ENCODE measurements at places on chromosomes 7 and 10.

GRCh38 chr7:43511029-43511428 is 71.9 kb upstream of the STK17A start:
- DNase-seq: no peak

DNA sequence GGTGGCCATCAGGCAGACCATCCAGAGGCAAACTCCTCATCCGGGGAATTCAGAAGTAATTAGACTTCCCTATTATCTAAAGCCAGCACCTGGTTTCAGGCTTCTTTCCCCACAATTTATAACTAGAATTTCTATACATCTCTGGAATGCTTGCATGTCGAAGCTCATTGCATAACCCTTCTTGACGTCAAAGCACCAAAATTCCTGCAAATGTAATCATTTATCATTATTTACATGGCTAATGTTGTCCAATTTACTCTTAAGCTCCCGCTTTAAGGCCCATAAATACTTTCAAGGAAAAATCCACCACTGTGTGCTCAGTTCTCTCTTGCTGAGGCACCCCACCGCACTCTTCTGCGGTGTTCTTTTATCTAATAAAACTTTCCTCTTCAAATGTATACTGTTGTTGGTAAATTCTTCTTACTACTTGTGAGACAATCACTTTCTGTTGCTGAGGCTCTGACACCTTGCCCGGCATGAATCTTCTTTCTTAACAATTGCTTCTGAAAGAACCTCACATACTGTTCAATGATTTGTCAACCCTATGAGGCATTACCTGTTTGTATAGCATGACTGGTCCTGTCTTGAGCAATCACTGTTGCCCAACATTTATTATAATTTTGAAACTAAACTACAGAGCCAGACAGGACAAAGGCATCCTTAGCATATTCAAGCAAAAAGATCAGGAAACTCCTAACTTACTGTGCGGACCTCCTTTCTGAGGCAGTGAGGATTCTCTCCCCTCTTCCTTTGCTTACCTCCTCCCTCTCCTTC is 17.4 kb upstream of the GPR141 start:
- no peak for DNase-seq

DNA sequence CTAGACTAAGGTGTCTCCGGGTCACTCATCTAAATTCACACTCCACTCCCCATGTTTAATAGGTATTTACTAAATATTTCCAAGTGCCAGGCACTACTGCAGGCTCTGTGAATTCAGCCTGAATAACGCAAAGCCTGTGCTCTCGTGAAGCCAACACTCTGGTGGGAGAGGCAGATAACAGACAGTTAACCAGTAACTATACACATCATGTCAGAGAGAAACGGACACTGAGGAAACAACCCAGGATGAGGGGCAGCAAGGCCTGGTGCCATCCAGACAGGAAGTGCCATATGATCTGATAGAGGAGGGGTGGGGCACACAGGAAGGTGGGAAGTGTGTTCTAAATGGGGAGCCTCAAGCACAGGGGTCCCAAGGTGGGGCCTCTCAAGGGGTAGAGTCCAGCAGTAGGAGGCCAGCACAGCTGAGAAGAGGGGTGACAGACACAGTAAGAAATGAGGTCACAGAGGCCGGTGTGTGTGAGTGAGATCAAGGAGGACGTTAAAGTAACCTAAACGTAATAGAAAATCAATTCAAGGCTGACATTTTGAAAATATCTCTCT is 85.3 kb downstream of the LARP4B start:
- DNase-seq: no peak

- no peak for DNase-seq
Observed at GRCh38 chr7:80940539-80941207, 21.8 kb upstream of the SEMA3C start.

DNA sequence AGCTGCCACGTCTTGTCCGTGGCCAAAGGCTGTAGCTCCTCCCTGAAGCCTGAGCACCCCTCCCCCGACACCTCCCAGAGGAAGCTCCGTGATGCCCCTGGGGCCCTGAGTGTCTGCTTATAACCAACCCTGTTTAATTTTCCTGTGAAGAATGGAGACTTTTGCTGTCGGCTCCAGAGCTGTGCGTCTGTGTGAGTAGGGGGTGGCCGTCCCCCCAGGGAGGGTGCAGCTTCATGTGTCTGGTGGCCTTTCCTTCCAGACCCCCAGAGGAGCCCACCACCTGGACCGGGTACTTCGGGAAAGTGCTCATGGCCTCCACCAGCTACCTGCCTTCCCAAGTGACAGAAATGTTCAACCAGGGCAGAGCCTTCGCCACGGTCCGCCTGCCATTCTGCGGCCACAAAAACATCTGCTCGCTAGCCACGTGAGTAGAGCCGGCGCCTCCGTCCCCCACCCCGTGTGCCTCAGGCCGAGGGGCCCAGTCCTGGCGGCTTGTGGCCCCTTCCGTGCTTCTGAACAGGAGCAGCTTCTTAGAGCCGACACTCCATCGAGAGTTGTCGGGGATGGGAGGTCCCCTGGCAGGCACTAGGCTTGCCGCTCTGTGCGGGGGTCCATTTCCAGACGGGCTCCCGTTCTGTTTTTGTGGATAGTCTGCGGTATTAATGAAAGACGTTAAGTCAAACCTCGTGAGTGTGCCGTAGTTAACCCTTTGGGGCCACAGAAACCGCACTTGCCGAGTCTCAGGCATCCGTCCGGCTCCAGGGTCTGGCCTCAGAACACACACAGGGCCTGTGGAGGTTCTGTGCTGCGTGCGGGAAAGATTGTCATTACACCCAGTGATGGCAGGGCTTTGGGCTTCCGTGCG is 37.1 kb downstream of the WIPI2 start:
- DNase-seq: no peak

DNA sequence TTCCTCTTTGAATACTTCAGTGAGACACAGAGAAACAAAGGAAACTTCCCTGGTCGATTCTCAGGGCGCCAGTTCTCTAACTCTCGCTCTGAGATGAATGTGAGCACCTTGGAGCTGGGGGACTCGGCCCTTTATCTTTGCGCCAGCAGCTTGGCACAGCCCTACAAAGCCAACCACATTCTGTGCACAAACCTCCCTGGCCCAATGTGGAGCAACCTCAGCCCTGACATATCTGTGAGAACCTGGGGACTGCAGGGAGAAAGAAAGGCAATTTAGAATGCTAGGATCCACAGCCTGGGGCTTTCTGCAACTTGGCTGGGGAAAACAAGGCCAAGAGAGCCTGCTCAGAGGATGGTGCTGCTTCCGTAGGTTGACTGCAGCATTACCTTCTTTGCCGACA is 63.5 kb upstream of the PRSS58 start:
- DNase-seq: no peak

GRCh38 chr10:125840955-125841354 is 17.6 kb downstream of the BCCIP start:
- DNase-seq: no peak

Data from NCI-H1436 treated with DMSO at 0.1 percent for 48 hours (cell line).